ENCODE measurements at places on chromosomes 13 and 19. TPM values are rescaled to one million over a fixed set of nuclear protein-coding genes. Genes with fewer than 3 reads are reported as not detected.

CEACAM16 gene
- not detected for total RNA-seq

CYP2F1 gene
- total RNA-seq: not detected

ADGRE3 gene
- not detected for total RNA-seq

UBL3 gene
- total RNA-seq: 22.8 TPM

CD33 gene
- total RNA-seq: 2.0 TPM

CGB3 gene
- total RNA-seq: not detected

ZNF440 gene
- total RNA-seq: 2.4 TPM

ZNF544 gene
- total RNA-seq: 2.4 TPM

- no peaks in the 10 kb centered on the region for H3K27me3 ChIP-seq
- H3K4me3 ChIP-seq: no peak overlapping the region
- DNase-seq: no peak
- H3K27ac ChIP-seq: no peak overlapping the region
- H3K4me1 ChIP-seq: no peaks in the 10 kb centered on the region
These were observed 113.0 kb downstream of the SOX1 start for GRCh38 chr13:112179995-112180394.

DNA sequence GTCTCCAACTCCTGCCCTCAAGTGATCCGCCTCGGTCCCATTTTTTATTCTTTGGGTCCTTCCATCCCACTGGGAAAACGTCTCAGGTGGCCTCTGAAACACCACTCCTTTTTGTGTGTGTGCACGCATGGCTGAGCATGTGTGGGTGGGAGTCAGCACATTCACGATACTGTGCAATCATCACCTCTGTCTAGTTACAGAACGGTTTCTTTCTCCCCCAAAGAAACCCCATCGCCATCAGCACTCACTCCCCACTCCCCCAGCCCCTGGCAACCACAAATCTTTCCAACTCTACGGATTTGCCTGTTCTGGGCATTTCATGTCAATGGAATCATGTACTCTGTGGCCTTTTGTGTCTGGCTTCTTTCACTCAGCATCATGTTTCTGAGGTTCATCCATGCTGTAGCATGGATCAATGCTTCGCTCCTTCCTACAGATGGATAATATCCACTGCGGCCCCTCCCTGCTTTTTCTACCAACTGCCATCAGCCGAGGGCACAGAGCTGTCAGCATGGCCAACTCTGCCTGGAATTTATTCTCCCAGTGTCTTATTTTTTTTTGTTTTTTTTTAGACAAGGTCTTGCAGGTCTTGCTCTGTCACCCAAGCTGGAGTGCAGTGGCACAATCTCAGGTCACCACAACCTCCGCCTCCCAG is 9.7 kb downstream of the F2RL3 start:
- peaks cover 12% of the 10 kb centered on the region for H3K27me3 ChIP-seq
- H3K4me3 ChIP-seq: peak overlapping the region; percentile 69
- no peaks in the 10 kb centered on the region for H3K36me3 ChIP-seq
- H3K4me1 ChIP-seq: peaks cover 4% of the 10 kb centered on the region
- no peak overlapping the region for H3K27ac ChIP-seq

DNA sequence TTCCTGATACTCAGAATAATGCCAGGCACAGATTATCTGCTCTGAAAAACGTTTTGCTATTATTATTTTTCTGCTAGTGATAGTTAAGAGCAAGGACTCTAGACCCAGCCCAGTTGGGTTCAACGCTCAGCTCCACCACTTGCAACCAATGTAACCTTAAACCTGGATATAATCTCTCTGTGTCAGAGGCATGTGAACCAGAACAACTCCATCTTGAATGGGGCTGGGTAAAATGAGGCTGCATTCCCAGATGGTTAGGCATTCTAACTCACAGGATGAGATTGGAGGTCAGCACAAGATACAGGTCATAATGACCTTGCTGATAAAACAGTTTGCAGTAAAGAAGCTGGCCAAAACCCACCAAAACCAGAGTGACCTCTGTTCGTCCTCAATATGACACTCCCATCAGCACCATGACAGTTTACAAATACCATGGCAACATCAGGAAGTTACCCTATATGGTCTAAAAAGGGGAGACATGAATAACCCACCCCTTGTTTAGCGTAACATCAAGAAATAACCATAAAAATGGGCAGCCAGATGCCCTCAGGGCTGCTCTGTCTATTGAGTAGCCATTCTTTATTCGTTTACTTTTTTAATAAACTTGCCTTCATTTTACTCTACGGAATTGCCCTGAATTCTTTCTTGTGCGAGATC is 13.6 kb downstream of the FAM187B start:
- H3K27me3 ChIP-seq: no peaks in the 10 kb centered on the region
- H3K36me3 ChIP-seq: no peaks in the 10 kb centered on the region
- H3K4me3 ChIP-seq: no peak overlapping the region
- peaks cover 20% of the 10 kb centered on the region for H3K4me1 ChIP-seq
- peak overlapping the region; percentile 62 for H3K27ac ChIP-seq

DNA sequence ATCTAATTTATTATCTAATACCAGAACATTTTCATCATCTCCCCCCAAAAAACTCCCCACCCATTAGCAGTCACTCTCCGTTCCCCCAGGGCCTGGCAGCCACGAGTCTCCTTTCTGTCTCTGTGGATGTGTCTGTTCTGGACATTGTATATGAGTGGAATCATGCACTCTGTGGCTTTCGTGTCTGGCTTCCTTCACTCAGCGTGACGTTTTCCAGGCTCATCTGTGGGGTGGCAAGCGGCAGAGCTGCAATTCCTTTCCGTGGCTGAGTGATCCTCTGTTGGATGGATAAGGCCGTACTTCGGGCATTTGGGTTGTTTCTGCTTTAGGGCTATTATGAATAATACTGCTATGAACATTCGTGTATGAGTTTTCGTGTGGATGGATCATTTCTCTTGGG is 3.1 kb downstream of the AP2S1 start:
- no peaks in the 10 kb centered on the region for H3K27me3 ChIP-seq
- peaks cover 17% of the 10 kb centered on the region for H3K4me1 ChIP-seq
- no peak for DNase-seq
- no peak overlapping the region for H3K27ac ChIP-seq
- peaks cover 33% of the 10 kb centered on the region for H3K36me3 ChIP-seq

DNA sequence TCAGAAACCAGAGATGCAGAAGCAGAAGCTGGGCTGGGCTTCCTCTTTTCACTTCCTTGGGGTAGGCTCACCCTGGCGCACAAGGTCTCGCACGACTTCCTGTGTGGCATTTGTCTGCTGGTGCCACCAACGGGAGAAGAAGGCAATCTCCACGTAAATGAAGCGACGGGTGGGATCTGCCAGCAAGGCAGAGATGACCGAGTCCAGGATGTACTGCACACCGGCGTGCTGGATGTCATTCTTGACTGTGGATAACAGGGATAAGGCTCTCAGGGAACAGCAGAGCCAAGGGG is 1.3 kb downstream of the MAN2B1 start:
- H3K4me1 ChIP-seq: peaks cover 27% of the 10 kb centered on the region
- H3K27ac ChIP-seq: no peak overlapping the region
- no peaks in the 10 kb centered on the region for H3K27me3 ChIP-seq
- H3K36me3 ChIP-seq: peaks cover 55% of the 10 kb centered on the region

DNA sequence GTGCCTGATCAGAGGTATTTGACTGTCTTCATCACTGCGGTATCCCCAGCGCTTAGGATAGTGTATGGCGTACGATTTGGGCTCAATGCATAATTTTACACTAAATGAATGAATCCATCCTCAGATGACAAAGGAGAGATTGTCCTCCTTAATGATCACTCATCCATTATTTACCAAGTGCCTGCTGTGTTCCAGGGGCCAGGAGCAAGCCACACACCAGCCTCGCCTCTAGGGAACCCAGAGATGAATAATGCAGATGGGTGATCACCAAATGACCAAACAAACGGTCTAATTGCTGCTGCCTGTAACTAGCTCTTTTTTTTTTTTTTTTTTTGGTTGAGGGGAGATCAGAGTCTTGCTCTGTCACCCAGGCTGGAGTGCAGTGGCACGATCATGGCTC is 5.9 kb upstream of the GPR32 start:
- H3K36me3 ChIP-seq: no peaks in the 10 kb centered on the region
- H3K4me1 ChIP-seq: no peaks in the 10 kb centered on the region
- no peak for DNase-seq
- peaks cover 10% of the 10 kb centered on the region for H3K27me3 ChIP-seq
